Activated CD4-positive, alpha-beta T cell treated with anti-CD3 and anti-CD28 coated beads, Interleukin-10, Interleukin-2, amounts not matched to agents 100 ng/mL and 50 ng/mL, durations not matched to agents 16 hours and 8 hours (primary cell): ENCODE measurements at places on chromosomes 6 and 20.
A peak's percentile ranks its signal among the peaks of the same experiment; 100 is the strongest.

DNA sequence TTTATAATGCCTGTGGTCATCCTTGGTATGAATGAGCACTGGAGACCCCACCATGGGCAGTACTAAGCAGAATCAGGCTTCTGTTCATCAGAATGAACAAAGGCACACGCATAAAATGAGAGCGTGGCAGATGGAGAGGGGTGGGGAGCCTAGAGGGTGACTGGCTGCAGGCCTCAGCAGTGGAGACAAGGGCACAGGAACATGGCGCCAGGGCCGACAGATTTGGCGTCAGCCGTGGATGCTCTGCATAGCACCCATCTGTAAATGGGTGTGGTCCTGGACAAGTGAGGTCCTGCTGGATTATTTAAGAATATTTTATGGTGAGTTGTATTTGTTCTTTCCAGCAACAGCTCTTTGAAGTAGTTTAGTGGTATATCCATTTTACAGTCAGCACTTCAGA is 33.1 kb downstream of the E2F3 start:
- DNase-seq = no peak

DNA sequence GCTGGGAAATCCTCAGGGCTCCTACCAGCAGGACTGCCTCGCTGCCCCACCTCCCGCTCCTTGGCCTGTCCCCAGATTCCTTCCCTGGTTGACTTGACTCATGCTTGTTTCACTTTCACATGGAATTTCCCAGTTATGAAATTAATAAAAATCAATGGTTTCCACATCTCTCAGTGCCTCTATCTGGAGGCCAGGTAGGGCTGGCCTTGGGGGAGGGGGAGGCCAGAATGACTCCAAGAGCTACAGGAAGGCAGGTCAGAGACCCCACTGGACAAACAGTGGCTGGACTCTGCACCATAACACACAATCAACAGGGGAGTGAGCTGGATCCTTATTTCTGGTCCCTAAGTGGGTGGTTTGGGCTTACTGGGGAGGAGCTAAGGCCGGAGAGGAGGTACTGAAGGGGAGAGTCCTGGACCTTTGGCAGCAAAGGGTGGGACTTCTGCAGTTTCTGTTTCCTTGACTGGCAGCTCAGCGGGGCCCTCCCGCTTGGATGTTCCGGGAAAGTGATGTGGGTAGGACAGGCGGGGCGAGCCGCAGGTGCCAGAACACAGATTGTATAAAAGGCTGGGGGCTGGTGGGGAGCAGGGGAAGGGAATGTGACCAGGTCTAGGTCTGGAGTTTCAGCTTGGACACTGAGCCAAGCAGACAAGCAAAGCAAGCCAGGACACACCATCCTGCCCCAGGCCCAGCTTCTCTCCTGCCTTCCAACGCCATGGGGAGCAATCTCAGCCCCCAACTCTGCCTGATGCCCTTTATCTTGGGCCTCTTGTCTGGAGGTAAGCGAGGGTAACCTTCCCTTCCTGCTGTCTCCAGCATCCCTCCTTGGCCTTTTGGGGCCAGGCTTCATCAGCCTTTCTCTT is at the start of gene CFB:
Gene CFB (plus strand): TSS at position 589 of the 863 bp plus-strand sequence. CDS start 127 bp downstream, at position 716.
- no peak for DNase-seq

DNA sequence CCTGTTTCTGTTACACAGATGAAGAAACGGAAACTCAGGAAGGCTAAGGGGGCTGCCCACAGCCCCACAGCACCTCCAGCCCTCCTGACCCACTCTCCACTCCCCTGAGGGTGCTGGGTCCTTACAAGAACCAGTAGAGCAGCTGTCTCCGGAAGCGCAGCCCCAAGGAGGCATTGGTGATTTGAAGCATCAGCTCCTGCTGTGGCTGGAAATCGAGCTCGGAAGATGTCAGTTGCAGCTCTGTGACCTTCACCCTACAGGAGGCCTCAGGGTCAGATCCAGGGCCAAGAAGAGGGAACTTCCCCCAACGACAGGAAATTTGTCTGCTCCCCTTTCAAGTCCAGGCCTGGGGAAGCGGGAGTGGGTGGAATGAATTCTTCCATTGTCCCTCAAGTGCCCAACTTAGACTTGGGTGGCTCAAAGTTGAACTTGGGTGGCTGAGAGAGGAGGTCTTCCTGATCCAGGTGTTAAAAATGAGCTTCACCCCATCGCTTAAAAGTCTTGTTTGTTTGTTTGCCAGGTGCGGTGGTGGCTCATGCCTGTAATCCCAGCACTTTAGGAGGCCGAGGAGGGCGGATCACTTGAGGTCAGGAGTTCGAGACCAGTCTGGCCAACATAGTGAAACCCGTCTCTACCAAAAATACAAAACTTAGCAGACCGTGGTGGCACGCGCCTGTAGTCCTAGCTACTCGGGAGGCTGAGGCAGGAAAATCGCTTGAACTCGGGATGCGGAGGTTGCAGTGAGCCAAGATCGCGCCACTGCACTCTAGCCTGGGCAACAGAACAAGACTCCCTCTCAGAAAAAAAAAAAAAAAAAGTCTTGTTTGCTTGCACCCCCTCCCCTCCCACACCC is 1.9 kb downstream of the PLTP start:
- no peak for DNase-seq

GRCh38 chr6:142945049-142945445 is at the start of gene HIVEP2:
TSS of gene HIVEP2 (minus strand) at chr6:142945176. CDS start at chr6:142774738, 170,438 bp downstream.
- DNase-seq = peak; percentile 90

GRCh38 chr20:3740615-3741301 is 8.3 kb downstream of the HSPA12B start:
- DNase-seq = no peak

DNA sequence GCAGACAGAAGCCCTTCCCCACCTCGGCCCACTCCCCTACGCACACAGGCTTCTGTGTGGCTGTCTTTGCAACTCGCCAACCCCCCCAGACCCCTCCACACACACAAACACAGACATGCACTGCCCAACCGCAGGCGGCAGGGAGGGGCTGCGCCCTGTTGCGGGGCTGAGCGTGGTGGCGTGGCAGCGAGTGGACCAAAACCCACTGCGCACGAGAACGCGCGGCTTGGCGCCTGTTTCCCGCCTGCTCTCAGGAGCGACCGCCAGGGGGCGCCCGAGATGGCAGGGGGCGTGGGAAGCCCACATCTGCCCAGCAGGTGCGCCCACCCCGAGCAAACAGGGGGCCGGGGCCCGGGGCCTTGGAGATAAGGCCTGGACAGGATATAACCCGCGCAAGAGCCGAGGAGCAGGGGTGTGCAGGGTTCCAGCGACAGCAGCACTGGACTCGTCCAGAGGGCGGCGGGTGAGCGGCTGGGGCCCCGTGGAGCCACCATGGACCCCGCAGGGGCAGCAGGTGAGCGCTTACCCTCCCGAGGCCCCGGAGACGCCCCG is at the start of gene RBPJL:
Gene RBPJL (plus strand): TSS at position 410 of the 552 bp plus-strand sequence. CDS start 83 bp downstream, at position 493.
- peak; percentile 58 for DNase-seq

GRCh38 chr6:167499161-167499660 is 174.3 kb downstream of the TTLL2 start:
- no peak for DNase-seq

GRCh38 chr20:41004531-41005360 is 23.9 kb upstream of the TOP1 start:
- peak; percentile 26 for DNase-seq

DNA sequence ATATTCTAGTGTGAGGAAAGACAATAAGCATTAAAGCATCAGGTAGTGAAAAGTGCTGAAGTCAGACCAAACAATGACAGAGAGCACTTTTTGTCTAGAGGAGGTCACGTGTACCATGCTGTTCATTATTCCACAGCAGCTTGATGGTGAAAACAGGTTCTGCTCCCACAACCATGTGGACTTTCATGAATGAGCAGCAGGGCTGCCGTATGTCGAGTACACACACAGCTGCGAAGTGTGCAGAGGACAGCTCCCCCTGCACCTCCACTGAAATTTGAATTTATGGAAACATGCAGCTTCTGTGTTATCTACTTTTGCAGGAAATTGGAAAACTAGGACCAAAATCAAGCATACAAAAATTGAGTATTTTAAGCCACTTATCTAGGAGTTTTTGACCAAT is 85.3 kb downstream of the MAP7 start:
- DNase-seq = no peak

DNA sequence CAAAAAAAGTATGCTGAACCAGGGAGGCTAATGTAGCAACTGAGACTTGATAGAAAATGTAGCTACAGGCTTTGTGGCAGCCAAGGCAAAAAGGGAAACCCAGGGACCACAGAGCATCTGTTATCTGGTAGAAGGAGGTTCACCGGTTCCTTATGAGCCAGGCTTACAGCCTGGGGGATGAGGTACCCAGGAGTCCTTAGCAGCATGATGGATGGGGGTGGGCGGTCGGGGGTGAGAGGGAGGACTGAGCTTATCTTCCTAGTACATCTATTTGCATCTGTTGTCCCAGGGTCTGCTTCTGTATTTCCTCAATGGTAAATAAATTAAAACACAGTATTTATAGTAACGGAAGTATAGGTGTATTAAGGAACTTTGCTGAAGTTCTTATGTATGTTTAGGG is 1.1 kb upstream of the GDAP1L1 start:
- DNase-seq = no peak

GRCh38 chr6:7723041-7723447 is 2.9 kb upstream of the BMP6 start:
- peak; percentile 62 for DNase-seq
